Glutamatergic neuron (in vitro differentiated cells): ENCODE measurements at places on chromosomes 16 and 17.

DNA sequence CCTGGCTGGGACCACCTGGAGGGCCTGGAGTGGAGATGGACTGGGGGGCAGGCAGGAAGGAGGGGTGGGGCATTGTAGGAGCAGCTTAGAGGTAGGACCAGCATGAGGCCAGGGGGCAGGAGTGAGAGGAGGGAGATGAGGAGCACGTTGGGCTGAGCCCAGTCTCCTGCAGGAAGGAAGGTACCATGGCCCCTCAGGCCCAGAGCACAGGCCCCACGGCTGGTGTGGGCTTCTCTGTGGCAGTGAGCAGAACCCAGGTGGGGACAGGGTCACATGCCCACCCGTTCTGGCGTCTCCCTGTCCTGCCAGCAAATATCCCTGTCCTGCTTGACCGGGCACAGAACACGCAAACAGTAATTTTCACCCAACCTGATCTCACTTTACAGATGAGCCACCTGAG is 141.8 kb downstream of the ENGASE start:
- no peak for DNase-seq

GRCh38 chr16:57192720-57193486 is 6.8 kb downstream of the RSPRY1 start:
- DNase-seq = no peak

DNA sequence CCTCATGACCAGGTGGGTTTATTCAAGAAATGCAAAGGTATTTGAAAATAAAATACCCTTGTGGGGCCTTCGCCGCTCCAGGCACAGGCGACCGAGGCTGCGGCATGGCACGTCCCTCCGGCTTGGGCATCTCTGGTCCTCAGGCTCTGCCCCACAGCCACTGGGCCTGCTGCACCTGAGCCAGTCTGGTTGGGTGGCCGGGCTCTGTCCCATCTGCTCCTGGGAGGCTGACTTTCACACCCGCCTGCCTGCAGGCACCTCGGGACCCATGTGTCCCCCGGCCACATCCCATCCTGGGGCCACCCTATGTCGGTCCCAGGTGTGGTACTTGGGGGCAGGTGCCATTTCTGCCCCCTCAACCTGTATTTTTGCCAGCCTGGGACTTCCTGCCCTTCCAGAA is 20.9 kb downstream of the OSBPL7 start:
- no peak for DNase-seq

GRCh38 chr17:63222655-63223054 is 223.5 kb downstream of the CYB561 start:
- no peak for DNase-seq

DNA sequence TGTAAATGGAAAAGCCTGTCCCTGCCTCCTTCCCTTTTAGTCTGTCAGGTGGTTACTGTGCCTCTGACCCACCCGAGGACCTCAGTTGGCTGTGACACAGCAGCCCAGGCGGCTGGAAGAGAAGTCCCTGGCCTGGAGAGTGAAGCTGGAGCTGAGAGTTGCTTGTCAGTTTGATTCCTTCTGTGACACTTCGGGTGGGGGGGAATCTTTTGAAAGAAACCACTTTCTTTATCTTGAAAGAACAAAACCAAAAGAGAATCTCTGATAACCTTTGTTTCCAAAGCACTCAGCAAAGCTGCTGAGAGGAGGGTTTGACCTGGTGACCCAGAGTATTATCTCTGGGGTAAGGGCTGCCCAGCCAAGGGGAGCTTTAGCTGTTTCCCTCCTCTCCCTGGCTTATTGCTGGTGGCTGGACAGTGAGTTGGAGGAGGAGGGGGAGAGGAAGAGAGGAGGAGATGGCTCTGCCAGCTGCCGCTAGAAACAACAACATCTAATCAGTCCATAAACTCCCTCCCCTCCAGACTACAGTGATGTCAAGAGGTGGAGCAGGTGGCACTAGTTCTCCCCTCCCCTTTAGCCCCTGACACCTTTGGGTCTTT is 34.0 kb downstream of the YPEL2 start:
- DNase-seq = peak; percentile 24

- no peak for DNase-seq
These were observed 847 bp downstream of the CKLF start for GRCh38 chr16:66553223-66553622.

GRCh38 chr17:40645291-40645690 is 2.3 kb downstream of the SMARCE1 start:
- no peak for DNase-seq

GRCh38 chr17:80499560-80499959 is 23.2 kb upstream of the NPTX1 start:
- DNase-seq = no peak

DNA sequence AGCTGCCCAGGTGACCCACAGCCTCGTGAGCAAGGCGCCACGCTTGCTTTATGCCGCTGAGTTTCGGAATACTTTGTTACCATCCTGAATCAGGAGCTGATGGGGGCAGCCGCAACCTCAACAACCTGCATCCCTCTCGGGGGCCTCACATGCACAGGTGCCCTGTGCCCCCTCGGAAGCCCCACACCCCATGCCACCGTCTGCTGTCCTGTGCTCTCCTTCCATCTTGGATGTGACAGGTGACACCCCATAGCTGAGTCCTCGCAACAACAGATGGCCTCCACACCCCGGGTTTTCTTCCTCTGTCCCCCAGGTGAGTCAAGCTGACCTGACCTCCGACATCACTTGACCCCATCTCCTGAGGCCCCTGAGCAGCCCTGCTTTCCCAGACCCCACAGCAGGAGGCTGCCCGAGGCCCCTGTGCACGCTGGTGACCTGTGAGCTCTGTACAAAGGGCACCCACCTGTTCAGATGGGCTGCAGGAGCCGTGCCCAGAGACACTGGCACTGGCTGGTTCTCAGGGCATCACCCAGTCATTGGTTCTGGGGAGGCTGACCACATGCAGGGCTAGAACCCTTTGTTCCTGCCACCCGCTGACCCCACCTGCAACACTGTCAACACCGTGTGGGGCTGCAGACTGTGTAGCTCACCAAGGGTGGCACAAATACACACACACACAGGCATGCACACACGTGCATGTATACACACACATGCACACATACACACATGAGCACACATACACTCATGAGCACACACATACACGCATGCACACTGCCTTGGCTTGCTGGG is 57.7 kb downstream of the RMI2 start:
- peak; percentile 13 for DNase-seq
